NCI-H2107 (cell line): ENCODE measurements at places on chromosomes 5 and 9.

DNA sequence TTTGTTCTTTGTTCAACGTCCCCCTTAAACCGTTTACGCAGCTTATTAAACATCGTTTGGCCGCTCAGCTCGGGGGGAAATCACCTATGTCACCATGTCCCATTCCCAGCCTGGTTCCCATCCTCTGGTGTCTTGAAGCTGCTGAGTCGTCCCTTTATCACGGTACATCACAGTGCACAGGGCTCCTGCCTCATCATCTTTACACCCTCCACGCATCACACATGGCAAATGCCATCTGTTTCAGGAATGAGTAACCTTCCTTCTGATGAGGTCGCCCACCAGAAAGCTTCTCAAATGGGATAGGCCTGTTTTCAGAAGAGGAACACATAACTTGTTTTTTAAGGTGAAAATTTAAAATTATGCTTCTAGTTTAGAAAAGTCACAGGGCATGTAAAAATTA lies 7.9 kb upstream of the LHX6 start:
- no peak for DNase-seq

GRCh38 chr5:139138109-139138508 lies 60.1 kb downstream of the SIL1 start:
- DNase-seq, result no peak

DNA sequence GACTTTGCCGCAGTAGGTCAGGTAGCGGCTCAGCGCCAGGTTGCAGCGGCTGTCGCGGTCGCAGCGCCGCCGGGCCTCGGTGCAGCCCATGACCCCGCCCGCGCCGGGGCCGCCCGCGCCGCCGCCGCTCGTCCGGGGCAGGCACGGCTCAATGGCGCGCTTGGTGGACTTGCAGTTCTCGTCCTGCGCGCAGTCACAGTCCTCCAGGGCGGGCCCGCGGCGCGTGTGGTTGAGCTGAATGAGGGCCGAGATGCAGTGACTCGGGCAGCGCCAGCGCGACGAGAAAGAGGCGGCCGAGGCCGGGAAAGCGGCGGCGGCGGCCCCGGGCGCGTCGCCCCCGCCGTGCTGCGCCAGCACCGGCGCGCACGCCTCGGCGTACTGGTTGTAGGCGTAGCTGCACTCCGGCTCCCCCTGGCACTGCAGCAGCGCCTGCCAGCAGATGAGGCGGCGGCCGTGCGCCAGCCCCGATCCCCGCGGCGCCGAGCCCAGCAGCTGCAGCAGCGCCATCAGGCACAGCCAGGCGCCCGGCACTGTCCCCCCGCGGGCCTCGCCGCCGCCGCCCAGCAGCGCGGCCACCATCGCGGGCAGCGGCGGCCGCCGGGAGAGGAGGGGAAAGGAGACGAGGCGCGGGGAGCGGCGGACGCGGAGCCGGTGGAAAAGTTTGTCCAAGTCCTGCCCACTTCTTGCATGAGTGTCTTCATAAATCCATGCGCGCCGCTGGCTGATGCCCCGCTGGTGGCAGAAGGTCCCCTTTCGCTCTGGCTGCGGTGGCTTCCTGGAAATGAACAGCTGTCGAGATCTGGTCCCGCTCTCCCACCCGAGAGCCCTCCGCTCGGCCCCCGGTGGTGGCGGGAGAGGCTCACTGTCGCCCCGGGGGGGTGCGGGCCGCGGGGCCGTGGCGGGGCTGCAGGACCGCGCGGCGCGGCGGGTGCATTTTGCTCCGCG lies 833 bp downstream of the GAS1 start:
- no peak for DNase-seq

GRCh38 chr5:168073311-168073710 lies 218.1 kb upstream of the WWC1 start:
- DNase-seq, result no peak

DNA sequence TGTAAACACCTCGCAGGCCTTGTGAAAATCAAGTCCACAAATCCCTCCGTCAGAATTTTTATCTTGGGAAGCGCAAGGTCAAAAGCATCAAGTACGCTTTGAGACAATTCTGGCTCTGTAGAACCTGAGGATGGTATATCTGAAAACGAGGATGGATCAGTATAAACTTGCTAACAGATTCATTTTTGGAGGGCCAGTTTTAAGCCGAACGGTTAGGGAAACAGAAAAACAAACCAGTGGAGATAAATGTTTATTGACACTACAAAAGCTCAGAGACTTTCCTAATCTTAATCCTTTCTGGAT lies 352 bp upstream of the PGGT1B start:
- no peak for DNase-seq
